NCI-H69 (cell line): ENCODE measurements at places on chromosomes 16 and 17.

DNA sequence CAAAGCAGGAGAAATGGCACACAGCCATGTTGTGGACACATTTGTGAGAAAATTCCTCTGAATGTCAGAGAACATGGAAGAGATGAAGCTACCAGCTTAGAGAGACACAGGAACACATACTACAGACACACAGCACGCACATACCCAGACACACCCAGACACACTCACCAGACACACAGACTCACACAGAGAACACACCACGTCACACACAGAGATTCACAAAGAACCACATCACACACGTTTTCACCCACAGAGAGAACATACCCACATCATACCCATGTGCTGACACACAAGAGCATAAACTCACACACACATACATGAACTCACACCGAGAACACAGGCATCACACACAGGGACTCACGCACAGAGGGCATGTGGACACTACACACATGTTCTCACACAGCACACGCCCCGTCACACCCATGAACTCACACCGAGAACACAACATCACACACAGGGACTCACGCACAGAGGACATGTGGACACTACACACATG is 124.9 kb downstream of the METRNL start:
- no peak for DNase-seq

GRCh38 chr17:82800885-82801284 is 38.9 kb downstream of the ZNF750 start:
- DNase-seq: no peak

GRCh38 chr16:57482845-57483545 is 3.3 kb downstream of the DOK4 start:
- no peak for DNase-seq

GRCh38 chr16:80403894-80404293 is 136.9 kb upstream of the DYNLRB2 start:
- no peak for DNase-seq

- DNase-seq: no peak
Observed at GRCh38 chr17:16001226-16001897, 1.7 kb downstream of the TTC19 start.

GRCh38 chr17:36591434-36592315 is at the start of gene DHRS11:
Gene DHRS11 (plus strand): TSS chr17:36591879. CDS start chr17:36592010, 131 bp downstream.
- DNase-seq: peak; percentile 93

GRCh38 chr16:12002447-12003006 is 26.0 kb downstream of the SNX29 start:
- peak; percentile 95 for DNase-seq

DNA sequence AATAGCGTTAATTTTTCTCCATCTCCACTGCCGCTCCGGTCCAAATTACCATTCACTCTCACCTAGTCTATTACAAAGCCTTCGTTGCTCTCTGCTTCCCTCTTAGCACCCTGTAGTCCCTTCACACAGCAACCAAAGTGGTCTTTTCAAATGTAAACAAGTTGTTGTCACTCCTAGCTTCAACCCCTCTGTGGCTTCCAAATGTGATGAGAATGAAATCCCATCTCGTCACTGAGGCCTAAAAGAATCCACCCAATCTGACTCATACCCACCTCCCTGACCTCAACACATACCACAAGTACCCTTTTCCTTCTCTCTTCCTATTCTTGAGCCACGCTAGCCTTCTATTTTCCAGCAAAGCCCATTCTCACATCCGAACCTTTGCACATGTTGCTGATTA is 2.2 kb upstream of the PELP1 start:
- DNase-seq: no peak

GRCh38 chr16:81708266-81709015 is 70.7 kb upstream of the PLCG2 start:
- peak; percentile 13 for DNase-seq
